Ovary (tissue), 10 donors: ENCODE measurements at places on chromosomes 5 and 9. TPM values are rescaled to one million over a fixed set of nuclear protein-coding genes. Genes with fewer than 3 reads are reported as not detected.

The RFESD gene
- 2.4 TPM for polyA plus RNA-seq

The NDFIP1 gene
- polyA plus RNA-seq: 54.8 TPM

The SMIM27 gene
- 8.3 TPM for polyA plus RNA-seq

The GPRIN1 gene
- polyA plus RNA-seq: 0.50 TPM

The SH2D3C gene
- polyA plus RNA-seq: 9.2 TPM

The PCDHB3 gene
- 2.3 TPM for polyA plus RNA-seq
